ENCODE measurements at places on chromosomes 5 and 9. TPM values are rescaled to one million over a fixed set of nuclear protein-coding genes. Genes with fewer than 3 reads are reported as not detected.

DNA sequence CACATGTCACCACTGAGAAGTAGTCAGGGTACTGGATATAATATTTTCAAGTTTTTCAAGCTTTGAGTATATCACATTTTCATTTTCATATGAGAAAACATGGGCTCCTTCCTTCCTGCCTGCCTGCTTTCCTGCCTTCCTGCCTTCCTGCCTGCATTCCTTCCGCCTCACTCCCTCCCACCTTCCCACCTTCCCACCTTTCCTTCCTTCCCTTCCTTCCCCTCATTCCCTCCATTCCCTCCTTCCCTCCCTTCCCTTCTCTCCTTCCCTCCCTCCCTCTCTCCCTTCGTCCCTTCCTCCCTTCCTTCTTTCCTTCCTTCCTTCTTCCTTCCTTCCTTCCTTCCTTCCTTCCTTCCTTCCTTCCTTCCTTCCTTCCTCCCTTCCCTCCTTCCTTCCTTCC is 175.3 kb downstream of the HMHB1 start:
- DNase-seq, result no peak

DNA sequence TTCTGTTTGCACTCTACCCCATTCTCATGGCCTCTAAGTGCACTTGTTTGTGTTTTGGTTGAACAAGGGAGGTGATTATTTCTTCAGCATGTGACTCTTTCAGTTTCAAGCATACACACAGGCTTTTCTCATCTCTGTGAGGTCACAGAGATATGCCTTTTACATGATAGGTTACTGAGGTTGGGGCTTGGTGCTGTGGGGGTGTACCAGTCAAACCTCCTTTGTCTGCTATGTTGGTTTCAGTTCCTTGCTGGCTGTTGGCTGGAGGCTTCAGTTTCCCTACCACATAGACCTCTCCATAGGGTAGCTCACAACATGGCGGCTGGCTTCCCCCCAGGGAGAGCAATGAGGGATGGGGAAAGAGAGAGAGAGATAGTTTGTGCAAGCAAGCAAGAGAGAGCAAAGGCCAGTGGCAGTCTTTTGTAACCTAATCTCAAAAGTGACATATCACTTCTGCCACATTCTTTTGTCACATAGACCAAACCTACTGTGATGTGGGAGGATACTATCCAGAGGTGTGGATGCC is 96.7 kb upstream of the SEMA6A start:
- DNase-seq, result no peak

- DNase-seq, result no peak
Measured at GRCh38 chr9:12740845-12741244, 34.0 kb upstream of the LURAP1L start.

GRCh38 chr5:94385767-94386166 is 232.6 kb downstream of the KIAA0825 start:
- no peak for DNase-seq

DNA sequence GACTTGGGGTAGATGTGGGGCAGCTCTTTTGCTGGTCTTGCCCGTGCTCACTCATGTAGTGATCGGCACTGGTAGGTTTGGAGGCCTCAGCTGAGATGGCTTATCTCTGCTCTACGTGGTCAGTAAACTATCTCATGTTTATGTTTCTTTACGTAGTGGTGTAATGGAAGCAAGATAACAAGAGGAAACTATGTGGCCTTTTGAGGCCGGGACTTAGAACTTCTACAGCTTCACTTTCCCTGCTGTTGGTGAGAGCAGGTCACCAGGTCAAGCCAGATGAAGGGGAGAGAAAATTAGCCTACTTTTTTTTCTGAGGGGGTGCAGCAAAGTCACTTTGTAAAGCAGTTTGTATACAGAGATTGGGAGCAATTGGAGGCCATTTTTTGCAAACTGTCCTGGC is 8.5 kb downstream of the FOCAD start:
- DNase-seq, result no peak

Gene SH3PXD2B
- 11.1 TPM for total RNA-seq

- no peak for DNase-seq
Measured at GRCh38 chr5:61824396-61824795, 481.6 kb upstream of the KIF2A start.

Gene AMBP
- total RNA-seq, result 0.39 TPM

DNA sequence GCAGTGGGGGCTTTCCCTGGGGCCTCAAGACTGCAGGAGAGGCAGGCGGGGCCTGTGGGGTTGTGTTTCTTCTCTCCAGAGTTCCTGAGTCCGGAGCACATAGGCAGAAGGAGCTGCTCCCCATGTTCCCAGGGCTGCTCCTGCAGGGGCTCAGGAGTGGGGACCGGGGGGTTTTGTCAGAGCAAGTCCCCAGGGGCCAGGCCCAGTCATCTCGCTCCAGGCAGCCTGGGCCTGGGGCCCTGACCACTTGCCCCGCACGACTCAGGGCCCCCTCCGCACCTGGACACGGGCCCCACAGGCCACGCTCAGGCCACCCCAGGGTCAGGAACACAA is 22.0 kb upstream of the SLC6A19 start:
- no peak for DNase-seq

DNA sequence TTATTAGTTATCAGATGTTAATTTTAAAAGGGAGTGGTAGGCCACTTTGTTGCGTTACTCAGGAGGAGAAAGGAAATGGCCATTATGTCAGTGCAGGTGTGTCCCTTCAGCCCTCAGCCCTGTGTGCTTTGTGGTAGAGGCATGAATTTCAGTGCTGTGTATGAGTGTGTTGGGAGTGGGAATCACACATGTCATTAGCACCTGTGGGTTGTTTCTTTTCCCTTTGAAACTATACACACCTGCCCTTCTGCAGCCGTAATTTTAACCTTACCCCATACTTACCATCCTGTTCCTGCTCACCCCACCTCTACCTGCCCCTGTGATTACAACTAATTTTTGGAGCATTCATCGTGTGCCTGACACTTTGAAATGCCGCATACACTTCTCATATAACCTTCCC is 156.4 kb downstream of the ARHGAP26 start:
- DNase-seq, result no peak

Gene HEMGN
- total RNA-seq, result not detected

DNA sequence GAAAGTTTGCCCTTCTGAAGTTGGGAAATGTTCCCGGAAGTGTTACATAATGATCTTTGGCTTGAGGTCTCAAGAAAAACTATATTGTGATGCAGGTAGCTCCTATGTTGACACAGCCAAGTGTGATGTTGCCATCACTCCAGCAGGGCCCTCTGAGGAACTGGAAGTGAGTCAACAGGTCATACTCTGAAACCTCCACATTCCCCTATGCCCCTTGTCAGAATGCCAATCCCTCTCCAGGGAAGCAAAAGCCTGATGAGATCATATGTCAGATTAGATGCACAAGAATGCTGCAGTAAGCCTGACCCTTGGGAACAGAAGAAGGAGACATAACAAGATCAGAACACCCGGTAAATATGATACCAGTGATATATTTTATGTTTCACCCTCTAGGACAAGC is 66.8 kb upstream of the ITGA2 start:
- no peak for DNase-seq

DNA sequence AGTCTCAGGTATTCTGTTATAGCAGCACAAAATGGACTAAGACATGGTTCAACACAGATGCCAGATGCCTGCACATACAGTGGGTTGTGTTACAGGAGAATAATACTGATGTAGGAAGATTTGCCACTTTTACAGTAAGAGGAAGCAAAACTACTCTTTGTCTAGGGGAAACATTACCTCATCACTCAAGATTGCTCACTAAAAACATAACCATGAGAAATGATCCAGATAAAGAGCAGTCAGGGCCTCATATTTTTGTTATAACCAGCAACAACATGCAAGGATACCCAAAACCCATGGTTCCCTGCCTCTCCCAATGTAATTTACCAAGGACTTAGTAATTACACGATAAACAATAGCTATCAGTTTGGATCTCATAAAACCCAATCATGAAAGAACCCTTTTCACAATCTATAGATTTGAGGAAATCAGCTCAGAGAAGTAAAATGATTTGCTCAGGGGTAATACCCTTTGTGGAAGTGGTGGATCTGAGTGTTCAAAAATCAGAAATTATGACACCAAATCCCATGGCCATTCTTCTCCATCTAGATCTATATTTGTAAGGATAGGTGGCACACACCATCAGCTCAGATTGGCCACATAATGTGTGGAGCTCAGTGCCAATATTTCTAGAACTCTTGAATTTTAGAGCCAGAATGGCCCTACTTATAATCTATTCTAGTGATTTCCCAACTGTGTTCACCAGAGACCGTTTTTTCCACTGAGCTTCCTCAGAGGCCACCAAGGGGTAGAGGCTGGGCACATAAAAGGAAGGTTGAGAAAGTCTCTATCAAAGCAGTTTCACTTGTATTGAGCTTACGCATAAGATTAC is 27.8 kb downstream of the DPYSL3 start:
- DNase-seq, result no peak

DNA sequence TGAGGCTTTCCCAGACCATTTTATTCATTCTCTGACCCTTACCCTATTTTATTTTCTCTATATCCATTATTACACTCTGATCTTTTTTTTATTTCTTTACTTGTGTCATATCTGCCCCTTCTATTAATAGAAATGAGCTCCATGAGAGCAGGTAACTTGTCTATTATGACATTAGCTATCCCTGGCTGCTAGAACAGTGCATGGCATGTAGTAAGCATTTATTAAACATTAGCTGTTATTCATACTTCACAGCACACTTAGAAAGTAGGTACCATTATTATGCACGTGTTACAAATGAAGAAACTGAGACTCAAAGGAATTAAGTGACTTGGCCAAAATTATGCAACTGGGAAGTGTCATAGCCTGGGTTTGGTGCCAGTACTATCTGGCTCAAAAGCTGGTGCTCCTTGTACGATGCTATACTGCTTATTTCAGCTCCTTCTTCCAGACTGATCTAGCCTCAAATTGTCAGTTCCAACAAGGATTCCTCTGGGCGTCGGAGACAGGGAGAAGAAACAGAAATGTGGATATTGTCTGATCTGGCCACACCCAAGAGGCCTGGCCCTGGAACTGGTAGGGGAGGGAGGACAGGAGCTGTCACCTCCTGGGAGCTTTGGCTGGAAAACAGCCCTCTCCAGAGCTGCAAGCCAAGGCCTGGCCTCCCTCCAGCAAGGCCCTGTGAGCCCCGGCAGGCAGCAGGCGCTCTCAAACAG is 10.8 kb upstream of the NIPAL4 start:
- DNase-seq, result peak; percentile 51

DNA sequence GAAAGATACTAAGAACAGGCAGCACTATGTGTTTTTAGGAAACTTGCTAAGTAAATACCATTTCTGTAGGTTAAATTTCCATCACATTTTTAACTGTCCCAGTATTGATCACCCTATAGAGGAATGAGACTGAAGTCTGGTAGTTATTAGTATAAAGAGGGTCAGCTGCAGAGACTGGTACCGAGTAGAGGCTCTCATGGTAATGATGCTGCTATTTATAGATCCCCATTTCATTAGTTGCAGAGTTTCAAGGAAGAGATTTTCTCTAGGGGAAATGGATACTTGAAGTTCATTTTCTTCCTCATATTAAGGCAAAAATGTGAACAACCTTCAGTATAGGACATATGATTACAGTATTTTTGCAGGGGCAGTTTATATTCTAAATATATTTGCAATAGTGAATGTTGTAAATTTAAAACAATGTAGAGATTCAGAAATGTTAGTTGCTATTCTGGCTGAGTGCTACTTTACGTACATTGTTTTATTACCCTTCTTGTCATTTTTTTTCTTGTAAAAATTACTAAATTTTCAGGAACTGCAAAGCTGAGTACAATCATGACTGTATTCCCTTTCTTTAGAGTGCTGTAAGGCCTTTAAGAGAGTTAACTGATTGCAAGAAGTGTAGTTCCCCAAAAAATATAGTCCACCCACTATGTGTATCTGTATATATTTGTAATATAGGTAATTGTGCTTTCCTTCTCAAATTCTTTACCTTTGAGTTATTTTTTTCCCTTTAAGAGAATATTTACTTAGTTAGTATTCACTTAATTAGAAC is 14.7 kb downstream of the PBX3 start:
- DNase-seq, result no peak

DNA sequence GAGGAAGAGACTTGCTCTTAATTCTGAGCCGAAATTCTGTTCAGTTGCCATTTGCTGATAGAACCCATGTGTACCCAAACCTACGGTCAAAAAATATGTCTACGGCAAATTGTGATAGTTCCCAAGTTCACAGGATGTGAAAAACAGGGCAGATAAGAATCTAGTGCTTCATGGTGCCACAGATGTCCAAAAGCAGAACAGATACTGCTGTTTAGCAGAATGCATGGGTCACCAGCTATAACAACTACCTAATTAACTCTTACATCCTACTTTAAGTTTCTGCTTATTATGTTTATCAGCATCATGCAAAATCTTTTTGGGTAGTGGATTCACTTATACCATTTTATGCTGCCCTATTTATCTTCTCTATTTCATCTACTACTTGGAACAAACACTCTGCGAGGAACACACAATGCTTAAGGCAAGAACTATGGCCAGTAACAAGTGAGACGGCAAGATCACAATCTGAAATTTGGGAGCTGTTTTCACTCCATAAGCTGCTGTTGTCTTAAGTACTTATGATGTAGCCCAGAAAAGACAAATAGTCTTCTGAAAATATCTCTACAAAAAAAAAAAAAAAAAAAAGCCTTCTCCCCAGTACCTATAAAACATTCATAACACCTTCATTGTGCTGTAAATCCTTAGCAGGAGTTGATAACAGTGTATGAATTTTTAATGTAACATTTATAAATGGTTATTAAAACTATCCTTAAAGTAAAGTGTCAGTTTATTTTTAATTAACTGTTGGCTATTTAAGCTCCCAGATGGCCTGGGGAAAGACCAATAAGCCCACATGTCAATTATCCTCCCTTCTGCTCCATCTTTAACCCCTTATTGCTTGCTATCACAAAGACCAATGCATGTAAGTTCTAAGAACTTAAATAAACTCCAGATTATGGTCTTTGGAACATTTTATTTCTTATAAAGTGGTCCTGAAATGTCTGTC is 232.3 kb downstream of the TLR4 start:
- no peak for DNase-seq

GRCh38 chr9:118262191-118262590 is 558.0 kb downstream of the TLR4 start:
- no peak for DNase-seq

- DNase-seq, result no peak
Measured at GRCh38 chr5:122727112-122727541, 47.8 kb upstream of the SNX2 start.

Gene PITX1
- total RNA-seq, result 6.2 TPM

Gene INSL4
- total RNA-seq, result not detected

Gene OTULINL
- total RNA-seq, result 63.1 TPM
